ENCODE measurements at places on chromosomes 11 and 22. TPM values are rescaled to one million over a fixed set of nuclear protein-coding genes. Genes with fewer than 3 reads are reported as not detected.

GRCh38 chr11:71281831-71282230 lies 29.5 kb upstream of the SHANK2 start:
- DNase-seq = no peak

DNA sequence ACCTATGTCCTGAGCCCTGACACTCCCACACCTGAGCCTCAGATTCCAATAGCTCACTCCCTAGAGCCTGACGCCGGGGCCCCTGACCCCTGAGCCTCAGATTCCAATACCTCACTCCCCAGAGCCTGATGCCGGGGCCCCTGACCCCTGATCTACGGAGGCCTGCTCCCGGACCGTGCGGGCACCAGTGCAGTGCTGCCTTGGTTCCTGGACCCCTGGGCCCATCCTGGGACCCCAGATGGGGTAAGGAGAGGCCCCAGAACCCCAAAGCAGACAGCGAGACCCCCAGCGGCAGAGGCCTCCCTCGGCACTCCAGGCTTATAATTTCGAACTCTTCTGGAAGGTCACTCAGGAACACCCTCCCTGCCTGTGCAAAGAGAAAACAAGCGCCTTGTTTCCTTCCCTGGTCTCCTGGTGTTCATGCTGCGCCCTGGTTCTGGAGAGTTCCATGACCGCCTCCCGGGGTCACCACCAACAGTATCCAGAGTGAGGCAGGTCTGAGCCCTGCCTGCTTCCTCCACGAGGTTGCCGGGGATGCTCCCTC lies 7.5 kb downstream of the SUSD2 start:
- no peak for DNase-seq

GRCh38 chr11:130601141-130601540 lies 152.7 kb downstream of the ADAMTS15 start:
- DNase-seq = peak; percentile 71

Gene RIMBP3C
- total RNA-seq = not detected

GRCh38 chr11:70410276-70411205 lies 12.2 kb downstream of the CTTN start:
- DNase-seq = no peak

Gene ACR
- not detected for total RNA-seq

Gene CNGA4
- total RNA-seq = not detected

Gene TRPM5
- total RNA-seq = not detected

DNA sequence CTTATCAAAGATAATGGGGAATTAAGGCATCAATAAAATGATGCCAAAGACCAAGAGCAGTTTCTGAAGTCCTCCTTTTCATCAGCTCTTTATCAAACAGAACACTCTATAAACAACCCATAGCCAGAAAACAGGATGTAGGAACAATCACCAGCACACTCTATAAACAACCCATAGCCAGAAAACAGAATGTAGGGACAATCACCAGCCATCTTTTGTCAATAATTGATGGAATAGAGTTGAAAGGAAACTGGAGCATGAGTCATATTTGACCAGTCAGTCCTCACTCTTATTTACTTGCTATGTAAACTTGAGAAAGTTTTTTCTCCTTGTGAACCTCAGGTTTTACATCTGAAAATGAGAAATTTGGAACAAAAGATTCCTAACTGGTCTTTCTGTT lies 10.0 kb downstream of the MS4A2 start:
- no peak for DNase-seq

All from Daoy (cell line).